ENCODE measurements at places on chromosomes 2 and 18. TPM values are rescaled to one million over a fixed set of nuclear protein-coding genes. Genes with fewer than 3 reads are reported as not detected.

The TMEM163 gene
- 0.11 TPM for polyA plus RNA-seq

The NTSR2 gene
- not detected for polyA plus RNA-seq

The FBXO11 gene
- 25.2 TPM for polyA plus RNA-seq

The ADRA2B gene
- polyA plus RNA-seq = 0.27 TPM

The MC2R gene
- not detected for polyA plus RNA-seq

The DPY30 gene
- polyA plus RNA-seq = 115 TPM

The MAP4K4 gene
- 24.1 TPM for polyA plus RNA-seq

The ZBTB14 gene
- 3.7 TPM for polyA plus RNA-seq

The ADD2 gene
- 0.09 TPM for polyA plus RNA-seq

The EHBP1 gene
- polyA plus RNA-seq = 14.1 TPM

The ADAM17 gene
- polyA plus RNA-seq = 8.1 TPM

The TFCP2L1 gene
- polyA plus RNA-seq = 4.3 TPM

The C2orf81 gene
- 0.81 TPM for polyA plus RNA-seq

The RAB31 gene
- polyA plus RNA-seq = 17.5 TPM

The GPR39 gene
- polyA plus RNA-seq = 0.65 TPM

The NXPH2 gene
- not detected for polyA plus RNA-seq

Data from esophagus (tissue), 2 donors.